Left ventricle myocardium superior (tissue), 1 donor: ENCODE measurements at places on chromosomes 7 and 10.

GRCh38 chr7:19327018-19327417 is 181.8 kb upstream of the FERD3L start:
- no peak for DNase-seq

GRCh38 chr10:96289218-96289910 is 14.9 kb upstream of the DNTT start:
- DNase-seq = no peak

DNA sequence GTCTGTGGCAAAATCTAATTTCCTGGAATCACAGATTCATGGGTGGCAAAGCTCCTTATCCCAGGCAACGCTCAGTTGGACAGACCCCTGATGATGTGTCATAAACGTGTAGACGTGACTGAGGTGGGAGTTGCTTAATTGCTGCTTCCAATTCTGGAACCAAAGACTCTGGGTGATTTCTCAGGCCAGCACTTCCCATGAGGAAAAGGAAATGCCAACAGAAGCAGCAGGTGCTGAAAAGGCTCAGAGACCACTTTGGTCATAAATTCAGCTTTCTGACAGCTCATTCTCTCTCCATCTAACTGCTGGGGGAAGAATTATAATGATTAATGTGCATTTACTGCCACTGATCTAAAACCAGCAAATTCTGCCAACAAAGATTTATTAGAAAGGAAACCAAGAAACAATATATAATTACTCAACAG is 88.7 kb downstream of the OSBPL3 start:
- DNase-seq = no peak

DNA sequence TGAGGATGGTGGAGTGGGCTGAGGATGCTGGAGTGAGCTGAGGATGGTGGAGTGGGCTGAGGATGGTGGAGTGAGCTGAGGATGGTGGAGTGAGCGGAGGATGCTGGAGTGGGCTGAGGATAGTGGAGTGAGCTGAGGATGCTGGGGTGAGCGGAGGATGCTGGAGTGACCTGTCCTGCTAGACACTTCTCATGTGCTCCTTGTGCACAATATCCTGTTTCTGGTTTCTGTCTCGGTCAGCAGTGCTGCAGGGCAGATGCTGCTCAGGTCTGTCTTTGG is 29.2 kb downstream of the ANXA8 start:
- no peak for DNase-seq

- peak; percentile 53 for DNase-seq
Measured at GRCh38 chr10:43265799-43266721, 805 bp downstream of the RASGEF1A start.

DNA sequence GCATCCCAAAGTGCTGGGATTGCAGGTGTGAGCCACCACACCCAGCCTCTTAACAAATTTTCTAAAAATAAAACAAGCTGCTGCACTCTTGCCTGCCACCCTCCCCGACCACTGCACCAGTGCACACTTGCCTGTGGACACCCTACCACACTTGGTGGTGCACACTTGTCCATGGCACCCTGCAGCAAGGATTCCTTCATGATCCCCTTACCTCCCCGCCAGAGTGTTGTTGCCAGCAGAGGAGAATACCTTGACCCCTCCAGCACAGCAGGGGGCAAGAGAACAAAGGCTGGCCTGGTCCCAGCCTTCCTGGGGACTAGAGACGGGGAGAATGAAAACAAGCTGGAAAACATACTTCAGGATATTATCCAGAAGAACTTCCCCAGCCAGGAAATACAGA is 65.9 kb upstream of the KCND2 start:
- DNase-seq = no peak

GRCh38 chr7:137343281-137343841 is at the start of gene PTN:
Gene PTN, minus strand, starts transcription at chr7:137343733. Its CDS starts 88,760 bp downstream, at chr7:137254973.
- DNase-seq = peak; percentile 52
